Activated CD4-positive, alpha-beta memory T cell treated with anti-CD3 and anti-CD28 coated beads, Interleukin-2, amount 10 ng/mL, durations not matched to agents 7 days and 5 days (primary cell): ENCODE measurements at places on chromosomes 6 and 20. TPM values are rescaled to one million over a fixed set of nuclear protein-coding genes. Genes with fewer than 3 reads are reported as not detected.

The TTLL9 gene
- not detected for total RNA-seq

The RAET1E gene
- total RNA-seq, result not detected

The CHMP4B gene
- total RNA-seq, result 86.9 TPM

The CNBD2 gene
- 5.4 TPM for total RNA-seq

The MOXD1 gene
- total RNA-seq, result not detected

The SUMO4 gene
- 8.1 TPM for total RNA-seq

The SEMG2 gene
- total RNA-seq, result not detected

The CNKSR3 gene
- total RNA-seq, result not detected

The GTPBP2 gene
- 107 TPM for total RNA-seq

The RNF5 gene
- 45.4 TPM for total RNA-seq

The PTK7 gene
- 0.23 TPM for total RNA-seq

The ULBP1 gene
- total RNA-seq, result 2.3 TPM

The NKAPL gene
- total RNA-seq, result not detected

The GUCA1A gene
- not detected for total RNA-seq

The TRIM40 gene
- total RNA-seq, result not detected

The GABBR1 gene
- 35.0 TPM for total RNA-seq

The GATA5 gene
- total RNA-seq, result not detected

The MCHR2 gene
- not detected for total RNA-seq

The TREM1 gene
- not detected for total RNA-seq

The TNXB gene
- 6.4 TPM for total RNA-seq

The HDGFL1 gene
- not detected for total RNA-seq

The SNAI1 gene
- 0.28 TPM for total RNA-seq

The DHX35 gene
- total RNA-seq, result 7.1 TPM

The NKAIN4 gene
- not detected for total RNA-seq

The HLA-DOB gene
- total RNA-seq, result 1.5 TPM

The CAGE1 gene
- not detected for total RNA-seq

The DNPH1 gene
- 42.5 TPM for total RNA-seq

The MLN gene
- total RNA-seq, result not detected

The TGM3 gene
- not detected for total RNA-seq

The HLA-DMA gene
- total RNA-seq, result 54.3 TPM

The BHLHE23 gene
- total RNA-seq, result not detected

The IRAK1BP1 gene
- 2.1 TPM for total RNA-seq

The FOXQ1 gene
- not detected for total RNA-seq

The ID4 gene
- total RNA-seq, result not detected

The DDX27 gene
- total RNA-seq, result 34.2 TPM

The C20orf141 gene
- not detected for total RNA-seq

The IP6K3 gene
- total RNA-seq, result not detected

The MYMX gene
- not detected for total RNA-seq
